Mesenteric fat pad (tissue), 1 donor: ENCODE measurements at places on chromosomes 7 and 10. TPM values are rescaled to one million over a fixed set of nuclear protein-coding genes. Genes with fewer than 3 reads are reported as not detected.

DNA sequence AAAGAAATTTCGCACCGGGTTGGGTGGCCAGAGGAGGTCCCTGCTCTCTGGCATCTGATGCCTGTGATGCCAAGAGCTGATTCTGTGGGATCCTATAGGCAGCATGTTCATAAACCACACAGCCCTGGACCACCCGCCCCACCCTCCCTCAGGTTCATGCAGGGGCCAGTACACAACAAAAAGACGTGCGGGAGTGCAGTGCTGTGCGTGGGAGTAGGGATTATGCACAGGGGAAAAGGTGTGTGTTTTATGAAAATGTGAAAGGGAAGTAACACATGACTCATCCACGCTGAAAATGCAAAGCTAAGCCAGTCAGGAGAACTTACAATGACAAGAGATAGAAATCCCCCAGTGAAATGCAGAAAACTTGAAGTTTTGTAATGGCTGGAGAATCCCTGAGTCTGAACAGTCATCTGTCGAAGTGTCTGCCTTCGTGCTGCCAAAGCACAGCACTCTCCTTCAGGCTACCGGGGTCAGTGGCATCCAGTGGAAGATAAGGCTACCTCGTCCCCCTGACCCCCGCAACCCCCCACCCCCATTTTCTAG, 1.1 kb downstream of the KIAA1217 start:
- DNase-seq, result no peak

Gene ACSM6
- not detected for total RNA-seq

Gene ARMS2
- 0.42 TPM for total RNA-seq

DNA sequence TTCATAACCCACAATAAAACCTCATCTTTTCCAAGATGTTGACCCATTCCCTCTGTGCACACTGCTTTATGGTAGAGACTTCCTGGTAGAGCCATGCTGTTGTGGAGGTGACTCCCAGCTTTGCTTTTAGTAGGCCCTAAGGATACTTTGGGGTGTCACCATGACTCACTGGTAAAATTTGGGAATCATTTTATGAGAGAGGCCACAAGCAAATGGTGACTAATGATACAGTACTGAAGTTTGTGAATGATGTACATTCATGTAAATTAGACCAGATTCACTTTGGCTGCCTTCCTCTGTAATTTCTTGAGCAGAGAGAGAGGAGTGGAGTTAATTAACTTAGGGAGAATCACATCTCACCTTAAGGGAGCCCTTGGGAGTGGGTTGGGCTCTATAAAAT, 686.5 kb downstream of the LRMDA start:
- no peak for DNase-seq

- no peak for DNase-seq
Observed at GRCh38 chr7:1454542-1454941, 4.7 kb downstream of the MICALL2 start.

DNA sequence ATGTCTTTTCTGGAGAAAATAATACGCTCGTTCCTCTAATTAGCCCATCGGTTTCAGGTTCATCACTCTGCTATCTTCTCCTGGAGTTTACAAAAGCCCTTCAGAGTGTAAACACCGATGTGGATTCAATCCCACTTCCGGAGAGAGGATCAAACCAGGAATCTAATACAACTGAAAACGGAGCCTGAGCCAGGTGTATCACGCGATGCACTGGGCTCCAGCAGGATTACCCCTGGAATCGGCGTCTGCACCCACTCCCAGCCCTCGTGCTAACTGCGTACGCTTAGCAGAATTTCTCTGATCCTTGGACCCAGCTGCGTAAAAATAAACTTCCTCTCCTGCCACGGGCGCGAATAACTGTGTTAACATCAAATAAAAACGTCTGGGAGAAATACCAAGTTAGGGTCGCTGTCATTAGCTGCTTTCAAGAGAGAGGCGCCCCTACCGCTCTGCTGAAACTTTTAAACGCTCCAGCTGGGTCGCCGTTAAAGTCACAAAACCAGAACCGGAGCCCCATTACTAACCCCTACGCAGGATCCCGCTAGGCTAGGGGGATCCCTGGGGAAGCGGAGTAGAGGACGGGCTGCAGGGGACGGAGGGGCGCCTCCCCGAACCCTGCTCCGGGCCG, 502 bp downstream of the ZNF3 start:
- no peak for DNase-seq

DNA sequence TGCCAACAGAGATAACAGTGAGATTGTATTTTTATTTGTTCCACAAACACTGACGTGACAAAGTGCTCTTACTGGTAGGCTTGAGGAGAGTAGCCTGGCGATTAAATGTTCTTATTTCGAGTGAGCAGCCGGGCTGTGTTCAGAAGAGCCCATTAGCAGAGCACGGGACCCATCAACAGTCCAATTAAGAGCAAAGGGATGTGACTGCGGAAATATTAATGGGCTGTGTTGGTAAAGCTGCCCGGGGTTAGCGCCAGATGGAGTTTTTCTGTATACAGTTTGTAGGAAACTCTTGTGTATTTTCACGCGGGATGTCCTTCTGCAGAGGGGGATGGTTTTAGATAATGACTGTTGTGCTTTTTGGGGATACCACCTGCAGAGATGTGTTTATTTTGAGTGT, 104.3 kb downstream of the KIAA1217 start:
- DNase-seq, result no peak

GRCh38 chr7:2873686-2874551, 29.8 kb upstream of the GNA12 start:
- DNase-seq, result no peak

- DNase-seq, result no peak
Observed at GRCh38 chr7:131745390-131746248, 189.2 kb upstream of the PODXL start.

Gene AUTS2
- total RNA-seq, result 28.1 TPM

DNA sequence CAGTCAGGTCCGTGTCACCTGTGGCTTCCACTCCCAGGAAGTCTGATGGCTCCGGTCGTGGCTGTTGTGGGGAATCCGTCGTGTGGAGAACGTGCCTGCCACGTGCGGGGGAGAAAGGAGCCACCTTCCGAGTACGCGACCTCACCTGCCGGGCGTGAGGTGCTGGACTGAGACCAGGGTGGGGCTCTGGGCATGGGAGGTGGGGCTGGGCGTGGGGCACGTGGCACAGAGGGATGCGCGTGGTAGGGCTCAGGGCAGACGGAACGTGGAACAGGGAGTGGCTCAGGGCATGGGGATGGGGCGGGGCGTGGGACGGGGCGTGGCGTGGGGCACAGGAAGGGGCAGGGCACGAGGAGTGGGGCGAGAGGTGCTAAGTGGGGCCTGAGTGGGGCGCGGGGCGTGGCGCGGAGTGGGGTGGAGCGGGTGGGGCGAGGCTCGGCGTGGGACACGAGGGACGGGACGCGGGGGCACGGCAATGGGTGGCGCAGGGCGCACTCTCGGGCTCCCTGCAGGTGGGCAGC, 64.8 kb downstream of the C10orf143 start:
- no peak for DNase-seq

DNA sequence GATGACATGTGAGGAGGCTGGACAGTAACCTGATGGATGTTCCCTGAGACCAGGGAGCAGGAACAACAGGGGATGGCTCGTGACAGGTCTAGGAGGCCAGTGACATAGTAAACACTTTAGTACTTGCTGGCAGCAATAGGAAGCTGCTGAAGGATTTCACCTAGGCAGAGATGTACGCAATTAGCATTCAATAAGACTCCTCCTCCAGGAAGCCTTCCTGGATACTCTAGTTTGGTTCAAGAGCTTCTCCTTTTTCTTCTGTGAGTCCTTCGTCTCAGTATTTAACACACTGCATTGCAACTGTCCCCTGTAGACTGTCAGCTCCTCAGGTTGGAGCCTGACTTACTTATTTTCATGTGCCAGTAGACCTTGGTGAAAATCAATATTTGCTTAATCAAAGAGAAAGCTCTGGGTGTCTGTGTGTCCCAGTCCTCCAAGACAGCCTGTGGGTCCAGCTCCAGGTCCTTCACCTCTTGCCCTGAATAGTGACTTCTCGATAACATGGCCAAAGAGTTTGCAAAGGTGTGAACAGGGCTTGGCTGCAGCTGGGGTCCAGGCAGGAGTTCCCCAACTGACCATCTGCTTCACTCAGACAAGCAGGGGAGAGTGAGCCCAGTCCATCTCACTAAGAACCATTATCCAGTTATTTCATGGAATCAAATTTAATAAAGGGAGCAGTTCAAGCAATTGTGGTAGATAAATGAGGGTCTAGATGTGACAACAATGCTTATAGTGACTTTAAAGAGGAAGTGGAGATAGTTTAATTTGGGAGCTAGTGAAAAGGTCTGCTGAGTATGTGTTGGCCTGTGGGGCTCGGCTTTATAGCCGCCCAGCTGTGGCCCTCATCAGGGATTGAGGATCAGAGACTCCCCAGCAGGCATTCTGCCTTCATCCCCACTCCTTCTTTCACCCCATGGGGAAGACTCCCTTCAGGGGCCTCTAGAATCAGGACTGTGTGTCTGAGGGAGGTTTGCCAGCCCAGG, 9.4 kb downstream of the TMEM273 start:
- no peak for DNase-seq

Gene DRGX
- not detected for total RNA-seq

DNA sequence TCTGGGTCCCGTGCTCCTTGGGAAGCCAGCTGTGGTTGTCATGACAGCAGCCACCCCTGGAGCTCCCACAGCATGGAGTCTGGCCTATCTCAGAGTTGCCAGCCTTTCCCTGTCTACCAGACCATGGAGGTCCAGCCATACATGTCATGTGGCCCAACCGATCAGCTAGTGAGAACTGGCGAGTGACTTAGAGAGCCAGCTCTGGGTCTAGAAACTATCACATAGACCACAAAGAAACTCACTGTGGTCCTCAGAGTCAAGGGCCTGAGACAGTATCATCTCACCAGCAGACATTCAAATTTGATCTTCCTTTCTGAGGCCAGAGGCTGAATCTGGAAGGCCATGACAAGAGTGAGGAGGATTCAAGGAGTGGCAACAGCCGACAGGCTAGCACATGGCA, 223.3 kb upstream of the GPR26 start:
- DNase-seq, result no peak

Gene DIP2C
- 38.5 TPM for total RNA-seq

DNA sequence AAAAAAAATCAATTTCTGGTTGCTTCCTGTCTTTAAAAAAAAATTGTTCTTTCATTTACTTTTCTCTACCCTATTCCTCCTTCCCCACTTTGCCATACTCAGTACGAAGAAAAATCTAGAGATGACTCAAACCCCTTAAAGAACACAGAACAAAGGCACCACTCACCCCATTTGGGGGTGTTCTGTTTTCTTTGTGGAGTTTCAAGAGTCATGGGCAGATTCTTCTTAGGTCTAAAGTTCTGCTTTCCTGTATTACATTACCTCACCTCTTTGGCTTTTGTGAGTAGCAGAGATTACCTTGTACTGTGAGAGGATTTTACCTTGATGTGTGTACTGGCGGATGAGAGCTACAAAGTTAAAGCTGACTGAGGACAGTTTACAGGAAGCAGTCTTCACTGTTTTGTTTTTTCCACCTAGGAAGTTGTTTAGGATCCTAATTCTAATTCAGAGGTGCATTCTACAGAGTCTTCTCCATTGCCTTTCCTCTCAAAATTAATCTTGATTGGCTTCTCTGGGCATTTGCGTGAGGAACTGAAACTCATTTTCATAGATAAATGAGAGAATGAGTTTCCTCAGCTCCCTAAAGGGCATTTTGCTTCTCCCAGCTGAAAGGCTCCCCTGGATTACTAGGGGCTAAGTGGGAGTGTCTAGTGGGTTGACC, 20.7 kb downstream of the AVL9 start:
- no peak for DNase-seq

Gene SEC61A2
- total RNA-seq, result 3.2 TPM

Gene PAX4
- total RNA-seq, result not detected

Gene ENTPD7
- 9.2 TPM for total RNA-seq

GRCh38 chr7:98921608-98922372, 43.5 kb downstream of the TRRAP start:
- no peak for DNase-seq

Gene NRG3
- total RNA-seq, result 0.19 TPM

- no peak for DNase-seq
Observed at GRCh38 chr7:36474283-36475010, 84.8 kb downstream of the ANLN start.

Gene MKI67
- 0.39 TPM for total RNA-seq

DNA sequence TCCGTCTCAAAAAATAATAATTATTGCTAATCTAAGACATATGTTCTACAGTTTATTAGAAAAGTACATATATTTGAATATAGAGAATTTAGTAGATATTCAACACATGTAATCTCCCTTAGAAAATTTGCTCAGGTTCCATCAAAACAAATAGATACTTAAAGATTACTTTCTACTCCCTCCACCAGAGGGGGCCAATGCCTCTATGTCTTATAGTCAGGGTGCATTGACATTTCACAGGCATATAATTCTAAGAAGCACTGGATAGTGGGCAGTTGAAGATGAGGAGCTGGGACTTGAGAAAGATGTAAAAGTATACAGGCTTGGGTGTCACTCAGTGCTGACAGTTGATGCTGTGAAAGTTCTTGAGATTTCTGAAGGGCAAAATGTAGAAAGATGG, 301.6 kb upstream of the HPS1 start:
- DNase-seq, result no peak

DNA sequence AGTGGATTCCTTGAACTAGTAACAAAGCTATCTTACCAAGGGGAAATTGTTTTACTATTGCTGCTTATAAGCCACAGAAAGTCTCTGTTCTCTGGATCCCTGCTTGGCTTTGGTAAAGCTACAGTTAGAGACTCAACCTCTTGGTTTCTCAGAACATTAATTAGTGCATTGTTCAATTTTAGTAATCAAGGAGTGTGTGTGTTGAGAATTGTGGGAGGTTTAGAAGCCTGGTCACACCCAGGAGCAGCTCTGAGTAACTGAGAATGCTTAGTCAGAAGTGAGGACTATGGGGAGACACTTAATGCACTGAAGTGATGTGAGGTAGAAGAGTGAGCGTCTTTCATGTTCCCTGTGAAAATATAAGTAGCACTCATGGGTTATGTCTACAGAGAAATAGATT, 8.2 kb upstream of the ACTA2 start:
- no peak for DNase-seq

DNA sequence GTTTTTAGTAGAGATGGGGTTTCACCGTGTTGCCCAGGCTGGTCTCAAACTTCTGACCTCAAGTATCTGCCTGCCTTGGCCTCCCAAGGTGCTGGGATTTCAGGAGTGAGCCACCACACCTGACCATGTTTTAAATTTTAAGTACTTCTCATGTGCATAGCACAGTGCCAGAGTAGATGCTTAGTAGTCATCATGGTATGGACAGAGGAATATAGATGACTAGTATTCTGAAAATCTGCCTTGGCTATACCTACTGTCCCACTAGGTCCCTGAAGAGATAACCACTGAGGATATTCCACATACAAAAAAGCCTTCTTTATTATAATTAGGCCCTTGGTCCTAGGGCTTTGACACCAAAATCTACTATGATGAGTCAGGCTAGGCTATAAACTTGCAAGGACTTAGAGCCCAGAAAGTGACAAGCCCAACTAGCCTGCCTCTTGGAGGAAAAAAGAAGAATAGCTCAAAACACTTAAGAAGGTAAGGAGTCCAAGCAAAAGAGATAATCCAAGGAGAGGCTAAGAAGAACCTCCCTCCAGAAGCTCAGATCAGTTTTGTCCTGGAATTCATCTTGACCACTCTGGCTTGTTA, 34.0 kb downstream of the LUC7L2 start:
- DNase-seq, result no peak

GRCh38 chr10:104218751-104219150, 13.4 kb downstream of the CFAP43 start:
- DNase-seq, result no peak
